Stimulated activated naive B cell treated with anti-CD40 and anti-IgM and Interleukin-4, amounts not matched to agents 10 μg/mL and 1 μg/mL and 100 μg/mL, for 72 hours (primary cell): ENCODE measurements at places on chromosomes 6 and 20.

GRCh38 chr6:137581019-137581707, 87.0 kb upstream of the OLIG3 start:
- no peak for DNase-seq

DNA sequence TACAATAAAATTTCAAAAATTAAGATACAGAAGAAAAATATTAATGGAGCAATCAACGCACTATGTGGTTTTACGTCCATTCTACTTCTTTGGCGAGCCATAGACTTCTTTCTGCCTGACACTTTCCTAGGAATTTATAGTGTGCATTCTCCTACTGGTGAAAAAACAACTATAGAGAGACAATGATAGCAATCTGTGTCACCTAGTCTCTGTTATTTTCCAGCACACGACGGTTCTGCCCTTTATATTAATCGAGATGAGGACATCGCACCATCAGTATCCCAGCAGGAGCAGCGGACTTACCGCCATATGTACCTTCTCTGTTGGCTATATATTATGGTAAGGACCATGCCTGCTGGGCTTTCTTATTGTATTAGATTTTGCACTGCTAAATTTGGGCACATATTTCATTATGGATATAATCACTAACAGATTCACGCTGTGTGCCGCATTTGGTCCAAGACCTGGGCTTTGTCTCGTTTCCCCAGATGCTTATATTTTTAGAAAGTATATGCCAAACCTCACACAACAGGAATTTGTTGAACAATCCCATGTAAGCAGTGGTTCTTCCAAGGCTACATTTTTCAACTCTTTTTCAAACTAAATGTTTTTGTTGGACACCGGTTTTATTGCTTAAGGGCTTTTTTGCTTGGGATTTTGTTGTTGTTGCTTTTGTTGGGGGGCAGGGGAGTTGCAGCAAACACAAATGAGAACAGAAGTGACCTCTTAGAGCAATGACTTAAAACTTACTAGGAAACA, 166.4 kb downstream of the ADAT2 start:
- no peak for DNase-seq

GRCh38 chr20:3311623-3312022, 72.6 kb upstream of the SLC4A11 start:
- DNase-seq, result no peak

- peak; percentile 26 for DNase-seq
These were observed 899.4 kb upstream of the FLRT3 start for GRCh38 chr20:15236812-15237211.

DNA sequence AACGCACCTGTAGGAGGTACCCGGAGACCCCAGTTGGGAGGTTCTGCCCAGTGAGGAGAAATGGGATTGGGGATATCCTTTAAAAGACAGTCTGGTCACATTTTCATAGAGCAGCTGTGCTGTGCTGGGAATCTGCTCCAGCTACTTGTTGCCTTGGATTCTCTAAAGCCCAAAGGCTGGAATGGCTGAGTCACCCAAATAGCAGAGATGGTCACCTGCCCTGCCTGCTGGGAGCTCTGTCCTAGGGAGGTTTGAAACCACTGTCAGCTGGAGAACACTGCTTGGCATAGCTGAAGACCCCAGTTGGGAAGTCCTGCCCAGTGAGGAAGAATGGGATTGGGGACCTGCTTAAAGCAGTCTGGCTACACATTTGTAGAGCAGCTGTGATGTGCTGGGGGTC, 34.8 kb upstream of the TFB1M start:
- DNase-seq, result no peak

DNA sequence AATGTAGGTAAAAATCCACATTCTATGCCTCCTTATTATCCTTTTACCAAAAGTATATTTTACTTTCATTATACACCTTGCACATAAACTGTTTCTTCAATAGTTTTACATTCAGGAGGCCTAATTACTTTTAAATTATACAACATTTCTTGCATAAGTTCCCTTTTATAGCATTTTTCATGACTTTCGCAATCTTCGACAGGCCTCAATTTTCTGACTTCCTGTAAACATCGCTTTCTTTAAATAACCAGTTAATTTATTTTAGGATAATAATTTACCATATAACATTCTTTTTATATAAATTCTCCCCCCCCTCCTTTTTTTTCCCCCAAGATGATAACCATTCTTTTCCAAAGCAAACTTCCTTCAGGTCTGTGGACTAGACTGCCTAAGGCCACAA, 9.2 kb downstream of the SLC35A1 start:
- no peak for DNase-seq

DNA sequence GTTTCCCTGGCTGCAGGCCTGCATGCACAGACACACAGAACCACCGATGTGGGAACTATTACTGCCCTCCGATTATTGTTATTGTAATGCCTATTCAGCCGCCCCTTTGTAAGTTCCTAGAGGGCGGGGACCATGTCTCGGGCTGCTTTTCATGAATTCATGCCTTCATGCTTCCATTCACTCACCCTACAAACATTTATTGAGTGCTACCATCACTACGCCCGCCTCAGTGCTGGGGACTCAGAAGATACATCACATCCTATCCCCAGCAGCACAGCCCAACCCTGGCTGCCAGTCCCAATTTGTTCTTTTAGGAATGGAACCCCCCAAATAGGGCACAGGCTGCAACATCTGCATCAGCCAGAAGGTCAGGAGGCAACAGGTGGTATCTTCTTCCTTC, 75.9 kb downstream of the FOXA2 start:
- DNase-seq, result no peak

DNA sequence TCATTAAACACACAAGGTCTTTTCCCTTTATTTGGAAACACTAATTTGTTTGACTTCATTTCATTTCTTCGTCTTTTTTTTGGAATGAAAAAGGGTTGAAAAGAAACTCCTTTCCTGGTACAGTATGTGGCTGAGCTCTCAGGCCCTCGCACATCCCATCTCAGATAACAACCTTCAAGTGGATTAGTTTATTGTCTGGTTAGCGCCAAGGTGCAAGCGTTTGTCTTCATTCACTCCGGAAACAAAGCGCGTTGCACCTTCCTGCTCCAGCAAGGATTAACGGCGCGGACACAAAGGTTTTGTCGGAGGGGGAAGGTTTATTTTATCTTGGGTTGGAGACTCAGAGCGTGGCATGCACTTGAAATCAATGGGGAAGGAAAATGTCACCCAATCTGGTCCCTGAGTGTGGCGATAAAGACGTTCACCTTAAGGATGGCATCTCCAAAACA, 5.3 kb upstream of the NKX2-2 start:
- no peak for DNase-seq

GRCh38 chr6:159321267-159321666, 152.1 kb downstream of the FNDC1 start:
- DNase-seq, result no peak

DNA sequence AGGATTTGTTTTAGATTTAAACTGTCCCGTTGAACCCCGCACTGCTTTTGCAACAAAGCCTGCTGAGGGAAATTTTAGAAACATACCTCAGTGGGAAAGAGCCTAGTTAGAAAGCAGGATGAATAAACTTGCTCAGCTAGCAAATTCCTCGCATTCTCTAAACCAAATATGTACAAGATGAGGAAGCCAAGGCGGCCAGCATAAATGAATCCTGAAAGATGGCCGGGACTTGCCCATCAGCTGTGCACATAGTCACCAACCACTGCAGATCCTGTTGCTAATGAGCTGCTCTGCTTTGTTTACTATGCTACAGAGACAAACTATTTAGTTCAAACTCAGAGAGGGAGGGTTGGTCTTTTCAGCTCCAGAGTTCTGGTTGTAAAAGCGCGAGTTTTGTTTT, 49.0 kb downstream of the TMEM170B start:
- DNase-seq, result no peak

DNA sequence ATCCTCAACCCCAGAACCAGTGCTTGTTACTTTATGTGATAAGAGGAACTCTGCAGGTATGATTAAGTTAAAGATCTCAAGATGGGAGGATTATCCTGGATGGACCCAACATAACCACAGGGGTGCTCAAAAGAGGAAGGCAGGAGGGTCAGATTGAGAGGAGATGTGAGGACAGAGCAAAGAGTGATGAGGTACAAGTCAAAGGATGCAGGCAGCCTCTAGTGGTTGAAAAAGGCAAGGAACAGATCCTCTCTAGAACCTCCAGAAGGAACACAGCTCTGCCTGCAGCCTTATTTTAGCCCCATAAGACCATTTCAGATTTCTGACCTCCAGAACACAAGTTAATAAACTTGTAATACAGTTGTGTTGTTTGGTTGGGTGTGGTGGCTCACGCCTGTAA, 41.2 kb downstream of the PDSS2 start:
- no peak for DNase-seq

DNA sequence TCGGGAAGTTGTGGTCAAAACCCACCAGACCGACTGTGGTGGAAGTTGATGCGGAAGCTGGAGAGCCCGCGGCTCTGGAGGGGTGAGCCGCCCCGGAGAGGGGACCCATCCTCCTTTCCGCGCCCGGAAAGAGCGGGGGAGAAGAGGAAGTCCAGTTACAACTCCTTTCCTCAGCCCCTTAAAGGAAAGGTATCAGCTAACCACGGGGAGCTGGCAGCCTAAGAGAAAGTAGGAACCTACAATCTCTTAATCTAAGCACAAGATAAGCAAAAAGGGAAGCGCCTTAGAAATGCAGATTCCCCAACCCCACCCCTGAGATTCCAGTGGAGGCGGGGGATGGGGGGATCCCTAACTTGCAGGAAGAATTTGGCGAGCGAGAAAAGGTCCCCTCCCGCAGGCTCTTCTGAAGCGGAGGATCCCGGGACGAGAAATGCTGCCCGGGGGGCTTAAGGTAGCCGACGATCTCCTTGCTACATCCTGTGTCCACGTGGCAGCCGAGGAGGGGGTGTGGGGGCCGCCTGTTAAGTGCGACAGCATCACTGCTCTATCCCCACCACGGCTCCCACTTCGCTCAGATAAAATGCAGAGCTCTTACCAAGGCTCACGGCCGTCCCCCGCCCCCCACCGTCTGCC, 87.5 kb downstream of the ZFP64 start:
- DNase-seq, result no peak

GRCh38 chr6:5208057-5208456, 52.7 kb downstream of the LYRM4 start:
- no peak for DNase-seq

DNA sequence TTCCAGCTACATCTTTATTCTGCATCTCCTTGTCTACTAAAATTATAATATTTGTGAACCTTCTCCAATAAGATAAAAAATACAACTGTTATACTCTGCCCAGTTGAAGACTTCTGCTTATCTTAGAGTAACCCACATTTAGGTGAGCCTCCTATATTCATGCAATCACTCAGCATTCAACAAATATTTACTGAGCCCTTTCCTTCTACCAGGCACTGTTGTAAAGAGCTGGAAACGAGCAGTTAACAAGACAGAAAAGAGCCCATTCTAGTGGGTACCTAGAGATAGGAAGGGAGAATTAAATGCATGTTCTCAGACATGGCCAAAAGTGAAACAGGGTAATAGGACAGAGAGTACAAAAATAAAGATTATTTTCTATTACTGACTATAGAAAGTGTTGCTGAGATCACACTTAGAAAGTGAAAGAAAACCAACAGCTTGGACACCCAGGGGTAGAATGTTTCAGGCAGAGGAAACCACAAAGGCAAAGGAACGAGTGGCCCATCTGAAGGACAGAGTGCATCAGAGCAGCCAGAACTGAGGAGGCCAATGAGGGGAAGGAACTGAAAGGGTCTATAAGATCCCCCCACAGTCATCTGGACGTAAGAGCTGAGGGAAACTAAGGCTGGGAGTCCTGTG, 50.8 kb upstream of the SMLR1 start:
- no peak for DNase-seq

DNA sequence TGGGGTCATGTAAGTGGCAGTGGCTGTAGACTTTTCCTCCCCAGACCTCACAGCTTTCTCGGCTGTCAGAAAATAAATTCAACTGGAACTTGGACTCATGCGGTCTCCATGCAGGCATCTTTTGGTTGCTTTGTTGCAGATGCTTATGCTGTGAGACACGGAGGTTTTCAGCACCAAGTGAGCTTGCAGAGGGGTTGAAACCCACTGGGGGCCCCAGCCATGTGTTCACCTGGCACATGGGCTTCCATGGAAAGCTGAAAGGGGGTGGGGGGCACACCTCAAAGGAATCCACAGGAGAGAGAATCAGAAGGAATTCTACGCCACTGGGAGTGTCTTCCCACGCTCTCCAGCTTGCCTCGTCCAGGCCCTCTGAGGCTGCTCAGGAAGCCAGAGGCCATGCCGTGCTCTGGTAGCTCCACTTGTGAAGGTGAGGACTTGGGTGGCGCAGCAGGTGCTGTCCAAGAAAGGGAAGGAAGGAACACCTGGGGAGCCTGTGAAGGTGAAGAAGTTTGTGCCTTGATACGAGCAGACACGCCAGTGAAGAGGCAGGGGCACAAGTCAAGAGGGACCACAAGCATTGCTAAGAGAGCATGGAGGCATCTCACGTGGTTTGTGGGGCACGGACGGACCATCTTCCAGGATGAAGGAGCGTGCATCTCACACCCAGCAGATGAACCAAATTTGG, 134.3 kb upstream of the PMEPA1 start:
- DNase-seq, result no peak
